ENCODE measurements at places on chromosomes 12 and 14.
A peak's percentile ranks its signal among the peaks of the same experiment; 100 is the strongest.

DNA sequence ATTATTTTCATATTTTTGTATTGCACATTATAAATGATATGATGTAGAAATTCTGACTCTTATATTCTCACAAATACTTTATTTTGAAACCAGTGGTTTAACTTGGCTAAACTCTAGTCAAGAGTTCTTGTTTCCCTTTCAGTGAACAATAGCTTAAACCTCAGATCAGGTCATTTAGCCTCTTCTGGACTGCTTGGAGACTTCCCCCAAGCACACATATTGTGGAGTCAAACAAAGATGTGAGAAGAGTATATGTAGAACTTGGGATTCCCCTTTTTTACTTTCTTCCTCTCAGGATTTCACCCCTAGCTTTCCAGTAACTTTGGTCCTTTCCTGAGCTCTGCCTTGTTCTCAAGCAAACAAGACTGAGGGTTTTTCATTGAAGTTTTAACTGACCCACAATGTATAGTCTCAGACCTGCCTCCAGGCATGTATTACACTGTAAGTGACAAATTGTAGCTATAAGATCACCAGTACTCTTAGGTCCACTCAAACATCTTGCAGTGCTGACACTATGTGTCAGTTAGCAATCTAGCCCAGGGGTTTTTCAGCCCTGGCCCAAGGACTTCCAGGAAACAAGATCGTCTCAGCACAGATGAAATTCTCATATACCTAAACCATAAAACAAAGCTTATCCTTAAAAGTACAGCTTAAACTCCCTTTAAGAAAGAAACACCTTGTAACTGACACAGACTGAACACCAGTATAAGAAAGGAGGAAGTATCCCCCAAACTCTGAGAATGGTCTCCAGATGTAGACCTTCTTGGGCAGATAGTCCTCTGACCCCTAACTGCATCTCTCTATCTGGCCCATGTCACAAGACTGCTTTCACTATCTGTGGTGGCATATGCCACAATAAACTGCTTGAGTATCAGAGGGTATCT is 98.6 kb downstream of the SLC6A15 start:
- DNase-seq = no peak

DNA sequence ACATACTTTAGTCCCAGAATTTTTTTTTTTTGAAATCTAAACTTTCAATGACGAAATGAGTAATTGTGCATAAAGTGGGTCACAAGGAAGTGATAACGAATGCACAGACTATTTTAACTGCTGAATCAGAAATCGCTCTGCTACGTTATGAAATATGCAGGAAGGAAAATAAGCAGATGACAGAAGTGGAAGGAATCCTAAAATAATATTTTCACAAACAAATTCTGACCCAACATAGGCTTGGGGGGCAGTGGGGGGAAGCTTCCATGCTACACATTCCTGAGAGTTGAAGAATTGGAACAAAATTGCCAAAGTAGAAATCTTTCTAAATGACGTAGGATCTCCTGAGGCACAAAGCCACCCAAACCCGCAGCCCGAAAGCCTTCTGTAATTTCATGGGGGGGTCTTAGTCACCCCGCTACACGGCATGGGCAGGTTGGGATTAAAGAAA is 89.6 kb downstream of the ARF6 start:
- DNase-seq = no peak

DNA sequence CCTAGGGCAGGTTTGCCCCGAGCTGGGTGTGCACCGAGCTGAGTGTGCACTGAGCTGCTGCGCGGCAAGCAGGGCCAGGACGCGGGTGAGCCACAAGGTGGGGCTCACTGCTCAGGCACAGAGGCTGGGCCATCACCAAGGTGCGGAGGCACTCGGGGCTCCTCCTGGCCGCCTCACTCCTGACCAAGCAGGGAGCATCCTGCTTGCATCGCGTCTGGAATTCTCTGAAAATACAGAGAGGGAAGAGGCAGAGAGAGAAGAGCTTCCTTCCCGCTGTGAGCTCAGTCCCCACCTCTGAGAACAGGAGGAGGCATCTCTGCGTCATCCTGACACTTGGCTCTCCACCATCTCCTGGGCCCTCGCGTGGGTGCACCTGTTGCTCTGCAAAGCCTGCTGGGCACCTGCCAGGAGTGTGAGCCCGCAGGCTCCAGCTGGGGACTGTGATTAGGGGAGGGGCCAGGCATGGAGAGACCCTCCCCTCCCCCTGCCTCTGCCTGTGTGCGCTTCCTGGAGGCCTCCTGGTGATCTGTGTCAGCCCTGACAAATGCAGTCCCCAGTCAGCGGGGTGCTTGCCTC is 116.3 kb downstream of the GLT1D1 start:
- peak; percentile 8 for DNase-seq

- no peak for DNase-seq
These were observed 301.1 kb upstream of the NPAS3 start for GRCh38 chr14:32637582-32637981.

DNA sequence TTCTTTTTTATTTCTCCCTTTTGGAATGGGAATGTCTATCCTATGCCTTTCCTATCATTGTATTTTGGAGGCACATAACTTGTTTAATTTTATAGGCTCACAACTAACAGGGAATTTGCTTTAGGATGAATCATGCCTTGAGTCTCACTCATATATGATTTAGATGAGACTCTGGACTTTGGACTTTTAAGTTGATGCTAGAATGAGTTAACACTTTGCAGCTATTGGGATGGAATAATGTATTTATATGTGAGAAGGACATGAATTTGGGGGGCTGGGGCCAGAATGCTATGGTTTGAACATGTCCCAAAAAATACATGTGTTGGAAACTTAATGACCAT is 365.3 kb downstream of the ZFP36L1 start:
- DNase-seq = no peak

GRCh38 chr14:104458845-104459244 is 120.7 kb upstream of the C14orf180 start:
- DNase-seq = no peak

DNA sequence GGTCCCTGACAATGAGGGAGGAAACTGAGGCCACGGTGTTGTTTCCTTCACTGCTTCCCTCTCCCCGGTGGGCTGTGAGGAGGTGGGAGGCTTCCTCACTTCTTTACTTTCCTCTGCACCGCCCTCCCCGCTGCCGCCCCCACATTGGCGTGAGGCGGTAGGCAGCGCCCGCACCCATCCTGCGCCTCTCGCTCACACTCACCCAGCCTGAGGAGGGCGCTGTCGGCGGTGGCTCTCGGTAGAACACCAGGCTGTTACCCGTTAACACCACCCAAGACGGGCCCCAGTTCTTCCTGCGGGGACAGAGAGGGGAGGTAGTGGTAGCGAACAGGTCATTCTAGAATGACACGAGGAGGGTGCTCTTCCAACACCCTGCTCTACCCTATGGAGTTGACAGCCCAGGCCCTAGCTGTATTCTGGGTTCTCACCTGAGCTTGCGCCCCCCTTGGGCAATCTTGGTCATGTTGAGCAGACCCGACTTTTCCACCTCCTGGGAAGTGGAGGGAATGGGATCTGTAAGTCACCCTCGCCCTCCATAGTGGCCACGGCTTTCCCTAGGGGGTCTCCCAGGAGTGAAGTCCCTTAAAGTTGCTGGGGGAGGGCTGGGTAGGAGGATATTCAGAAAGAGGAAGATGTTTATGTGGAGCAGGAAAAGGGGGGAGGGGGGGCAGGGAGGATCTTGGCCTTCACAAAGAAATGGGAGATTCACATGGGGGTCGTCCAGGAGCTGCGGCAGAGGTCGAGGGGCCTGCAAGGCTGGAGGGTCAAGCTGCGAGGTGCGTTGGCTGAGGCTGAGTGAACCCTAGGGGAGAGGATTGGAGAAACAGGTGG is 3.3 kb downstream of the ARHGAP9 start:
- peak; percentile 90 for DNase-seq

DNA sequence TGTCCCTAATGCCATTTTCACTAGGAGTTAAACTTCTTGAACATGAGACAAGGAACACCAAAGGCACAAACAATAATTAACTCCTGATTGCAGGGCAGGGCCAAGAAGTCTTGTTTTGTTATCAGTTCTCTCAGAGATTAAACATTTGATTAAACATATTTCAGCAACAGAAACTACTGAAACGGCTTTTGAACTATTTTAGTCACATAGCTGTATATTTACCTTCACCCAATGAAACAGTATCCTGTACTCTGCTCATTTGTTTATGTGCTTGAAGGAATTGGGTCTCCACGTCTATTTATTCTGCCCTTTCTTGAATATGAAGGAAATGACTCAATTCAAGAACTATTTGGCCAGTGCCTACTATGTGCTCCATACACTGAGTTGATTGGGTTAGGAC is 51.3 kb upstream of the PTCSC3 start:
- no peak for DNase-seq

- no peak for DNase-seq
These were observed 107.8 kb downstream of the DUSP6 start for GRCh38 chr12:89244536-89244935.

DNA sequence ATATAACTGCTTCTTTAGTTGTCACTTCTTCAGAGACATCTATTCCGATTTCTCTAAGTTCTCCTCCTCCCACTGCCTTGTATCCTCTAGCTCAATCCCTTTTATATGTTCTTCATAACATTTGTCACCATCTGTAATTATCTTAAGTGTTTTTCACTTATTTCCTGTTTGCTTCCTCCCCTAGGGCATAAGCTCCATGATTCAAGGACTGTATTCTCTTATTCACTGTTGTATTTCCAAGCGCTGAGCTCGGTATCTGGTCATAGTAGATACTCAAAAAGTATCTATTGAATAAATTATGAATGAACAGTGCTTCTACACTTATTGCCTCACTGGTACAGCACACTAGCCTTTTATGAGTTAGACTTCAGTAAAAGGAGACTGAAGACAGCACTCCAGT is 109.0 kb upstream of the TMPO start:
- DNase-seq = no peak

DNA sequence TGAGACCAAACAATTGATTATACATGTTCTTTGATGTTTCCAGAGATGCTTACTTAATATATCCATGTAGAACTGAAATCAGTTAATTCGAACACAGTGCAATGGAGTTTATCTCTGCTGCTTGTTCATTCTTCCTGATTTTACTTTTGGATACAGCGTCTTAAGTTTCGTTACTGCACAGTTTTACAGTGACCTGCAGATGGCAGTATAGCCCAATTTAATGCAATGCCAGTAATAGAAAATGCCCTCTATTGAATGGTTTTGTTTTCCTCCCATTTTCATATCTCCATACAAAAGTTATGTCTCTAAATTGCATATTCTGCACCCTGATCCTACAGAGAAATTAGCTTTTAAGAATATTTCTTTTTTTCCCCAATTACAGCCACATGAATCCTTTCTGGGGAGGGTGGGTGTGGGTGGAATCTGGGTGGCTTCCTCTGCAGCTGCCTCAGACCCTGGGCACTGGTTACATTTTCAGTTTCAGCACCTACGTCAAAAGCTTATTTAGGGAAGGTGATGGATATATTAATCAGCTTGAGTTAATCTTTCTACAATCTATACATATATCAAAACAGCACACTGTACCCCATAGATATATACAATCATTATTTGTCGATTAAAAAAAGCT is 101.1 kb upstream of the DCD start:
- DNase-seq = peak; percentile 9

DNA sequence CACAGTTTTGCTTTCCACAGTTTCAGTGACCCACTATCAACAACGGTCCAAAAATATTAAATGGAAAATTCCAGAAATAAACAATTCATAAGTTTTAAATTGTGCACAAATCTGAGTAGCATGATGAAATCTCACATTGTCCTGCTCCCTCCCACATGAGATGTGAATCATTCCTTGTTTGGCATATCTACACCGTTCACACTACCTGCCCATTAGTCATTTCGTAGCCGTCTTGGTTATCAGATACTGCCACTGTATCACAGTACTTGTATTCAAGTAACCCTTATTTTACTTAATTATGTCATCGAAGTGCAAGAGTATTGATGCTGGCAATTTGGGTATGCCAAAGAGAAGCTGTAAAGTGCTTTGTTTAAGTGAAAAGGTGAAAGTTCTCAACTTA is 145.3 kb downstream of the SLC5A8 start:
- no peak for DNase-seq

DNA sequence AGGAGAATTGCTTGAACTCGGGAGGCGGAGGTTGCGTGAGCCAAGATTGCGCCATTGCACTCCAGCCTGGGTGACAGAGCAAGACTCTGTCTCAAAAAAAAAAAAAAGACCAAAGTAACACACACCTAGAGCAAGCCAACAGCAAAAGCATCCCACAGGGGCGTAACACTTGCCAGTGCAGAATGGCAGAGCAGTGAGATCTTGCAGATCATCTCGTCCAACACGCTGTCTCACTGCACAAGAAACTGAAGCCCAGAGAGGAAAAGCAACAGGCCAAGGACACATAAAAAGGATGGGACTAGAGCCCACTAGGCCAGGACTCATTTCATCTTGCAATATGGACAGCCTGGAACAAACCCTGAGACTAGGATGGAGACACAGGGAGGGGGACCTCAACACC is 12.7 kb upstream of the KRT78 start:
- DNase-seq = no peak

DNA sequence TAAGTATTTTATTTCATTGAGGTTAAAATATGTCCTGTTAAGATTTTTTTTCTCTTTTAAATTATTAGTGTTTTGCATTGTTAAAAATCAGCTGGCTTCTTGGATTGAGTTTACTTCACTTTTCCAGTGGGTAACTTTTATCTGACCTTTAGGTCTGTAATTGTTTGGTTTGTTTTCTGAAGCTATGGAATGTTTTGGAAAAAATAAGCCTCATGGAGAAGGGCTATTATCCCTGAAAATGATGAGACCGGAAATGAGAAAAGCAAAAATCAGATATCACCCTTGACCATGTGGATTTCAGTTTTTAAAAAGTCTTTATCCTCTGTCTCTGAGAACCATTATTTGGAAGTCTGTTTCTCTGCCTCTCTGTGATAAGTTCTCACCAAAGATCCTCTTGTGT is 180.9 kb downstream of the RAD51B start:
- DNase-seq = no peak
